ENCODE measurements at places on chromosomes 1 and 21.
A peak's percentile ranks its signal among the peaks of the same experiment; 100 is the strongest.

GRCh38 chr1:58882322-58882948, 98.6 kb upstream of the JUN start:
- no peak for DNase-seq

- DNase-seq = no peak
Observed at GRCh38 chr1:66326867-66327266, 207.1 kb upstream of the SGIP1 start.

DNA sequence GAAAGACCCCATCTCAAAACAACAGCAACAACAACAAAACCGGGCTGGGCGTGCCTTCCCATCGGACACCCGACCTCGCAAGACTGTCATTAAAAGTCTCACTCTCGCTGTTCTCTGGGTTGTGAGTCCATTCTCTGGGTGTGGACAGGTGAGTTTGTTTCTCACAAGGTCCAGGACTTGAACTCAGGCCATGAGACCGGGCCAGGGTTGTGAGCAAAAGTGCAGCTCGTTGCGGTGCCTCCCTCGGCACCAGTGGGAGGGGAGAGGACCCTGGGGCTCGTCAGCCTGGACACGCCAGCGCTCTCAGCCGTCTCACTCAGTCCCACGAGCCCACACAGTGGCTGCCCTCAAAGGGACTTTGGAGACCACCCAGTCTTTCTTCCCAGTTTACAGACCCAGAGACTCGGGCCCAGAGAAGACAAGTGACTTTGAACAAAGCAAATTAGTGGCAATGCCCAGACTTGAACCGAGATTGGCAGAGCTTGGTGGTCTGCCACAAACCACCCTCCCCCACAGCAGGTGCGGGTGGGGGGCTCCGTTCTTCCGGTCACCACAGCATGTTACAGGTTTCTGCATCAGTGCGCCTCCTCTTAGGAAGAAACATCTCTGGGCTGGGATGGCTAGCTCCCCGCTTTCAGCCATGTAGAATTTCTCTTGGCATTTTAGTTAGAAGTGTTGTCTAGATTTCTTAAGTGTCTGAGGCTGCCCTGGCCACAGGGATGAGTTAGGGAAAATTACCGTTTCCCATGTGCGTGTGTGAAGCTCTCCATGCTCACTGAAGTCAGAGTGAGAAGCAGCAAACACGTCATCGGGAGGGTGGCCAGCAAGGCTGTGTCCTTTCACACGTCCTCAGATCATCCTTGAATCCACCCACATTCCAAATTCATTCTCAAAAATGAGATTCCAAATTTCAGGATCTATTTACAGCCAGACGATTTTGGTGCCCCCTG, 28.3 kb downstream of the LRRC3 start:
- DNase-seq = peak; percentile 2

DNA sequence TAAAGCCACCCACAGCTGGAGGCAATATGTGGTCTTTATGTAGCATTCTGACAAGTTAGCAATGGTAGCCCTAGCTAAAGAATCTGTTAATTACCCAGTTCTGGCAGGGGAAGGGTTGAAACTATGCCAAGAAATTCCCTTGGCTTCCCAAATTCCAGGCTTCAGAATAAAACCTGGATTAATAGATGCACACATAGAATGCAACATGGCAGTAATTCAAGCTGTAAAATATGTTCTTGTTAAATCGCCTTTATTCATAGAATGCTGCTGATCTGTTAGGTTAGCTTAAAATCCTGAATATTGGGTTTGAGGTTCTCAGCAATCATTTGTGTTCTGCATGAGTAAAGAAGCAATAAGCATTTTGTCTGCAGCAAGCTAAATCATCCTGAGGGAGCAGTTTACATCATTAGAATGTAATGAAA, 80.1 kb downstream of the ZNF326 start:
- no peak for DNase-seq

DNA sequence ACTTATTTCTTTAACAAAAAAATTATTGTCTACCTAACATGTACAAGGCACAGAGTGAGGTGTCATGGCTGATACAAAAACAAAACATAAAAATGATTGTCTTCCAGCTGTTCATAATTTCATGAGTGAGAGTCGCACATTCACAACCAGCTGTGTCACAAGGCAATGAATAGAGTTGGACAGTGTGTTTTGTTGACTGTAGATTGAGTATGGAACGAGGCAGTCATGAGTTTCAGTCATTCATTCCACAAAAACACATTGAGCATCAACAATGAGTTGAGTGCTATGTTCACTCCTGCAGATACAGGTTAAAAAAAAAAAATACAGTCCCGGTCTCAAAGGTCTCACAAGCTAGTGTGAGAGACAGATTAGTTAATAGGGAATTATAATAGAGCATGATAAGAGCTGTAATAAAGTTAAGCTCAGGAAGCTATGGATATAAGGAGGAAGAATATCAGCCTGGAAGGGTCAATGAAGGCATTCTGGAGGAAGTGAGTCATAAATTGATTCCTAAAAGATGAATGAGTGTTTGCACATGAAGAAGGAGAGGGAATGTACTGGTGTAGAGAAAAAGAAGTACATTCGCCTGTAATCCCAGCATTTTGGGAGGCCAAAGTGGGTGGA, 47.8 kb upstream of the ARHGAP29 start:
- DNase-seq = no peak

GRCh38 chr1:3695326-3696217, 43.3 kb downstream of the TP73 start:
- peak; percentile 14 for DNase-seq

GRCh38 chr1:215568299-215568692, 1.2 kb downstream of the KCTD3 start:
- peak; percentile 64 for DNase-seq

DNA sequence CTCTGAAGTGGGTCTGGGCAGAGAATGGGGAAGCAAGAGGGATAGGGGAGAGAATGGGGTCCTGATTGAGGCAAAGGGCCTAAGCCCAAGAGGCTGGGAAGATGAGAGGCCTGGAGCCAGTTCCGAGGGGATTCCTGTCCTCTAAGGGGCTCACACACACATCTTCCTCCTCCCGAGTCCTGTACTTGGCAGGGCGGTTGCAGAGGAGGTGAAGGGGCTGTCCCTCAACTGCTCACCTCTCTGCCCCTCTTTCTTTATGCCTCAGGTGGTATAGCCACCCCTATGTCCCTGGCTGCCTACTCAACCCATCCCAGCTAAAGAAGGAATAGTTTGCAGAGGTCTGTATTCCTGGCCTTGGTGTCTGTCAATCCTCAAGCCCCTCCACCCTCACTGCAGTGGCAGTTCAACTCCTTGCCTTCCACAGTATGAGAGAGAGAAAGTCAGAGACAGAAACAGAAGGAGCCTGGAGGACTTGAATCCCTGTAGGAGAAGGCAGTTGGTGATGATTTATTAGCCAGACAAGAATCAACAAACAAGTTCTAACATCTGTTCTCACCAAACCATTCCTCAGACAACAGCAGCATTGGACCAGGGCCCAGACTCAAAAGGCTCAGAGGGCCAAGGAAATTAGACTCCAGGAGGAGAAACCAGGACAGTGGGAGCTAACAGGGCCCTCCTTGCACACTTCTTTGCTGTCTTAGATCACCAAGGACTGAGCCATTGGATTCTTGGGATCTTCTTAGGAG, 10.7 kb downstream of the SH2D2A start:
- peak; percentile 96 for DNase-seq

DNA sequence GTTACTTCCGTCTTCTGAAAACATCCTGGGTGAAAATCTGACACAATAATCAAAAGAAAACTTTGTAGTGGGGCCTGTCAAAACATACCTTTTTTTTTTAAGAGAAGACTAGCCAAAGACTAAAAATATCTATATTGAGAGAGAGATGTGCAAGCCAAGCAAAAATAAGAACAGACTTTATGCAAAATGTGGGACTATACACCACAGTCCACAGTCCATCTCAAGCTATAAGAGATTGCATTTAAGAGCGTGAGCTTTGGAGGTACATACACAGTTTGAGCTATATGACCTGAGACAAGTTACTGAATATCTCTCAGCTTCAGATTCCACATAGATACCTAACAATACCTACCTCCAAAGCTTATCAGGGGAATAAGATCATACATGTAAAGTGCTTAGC, 64.9 kb upstream of the DYNLT5 start:
- no peak for DNase-seq

DNA sequence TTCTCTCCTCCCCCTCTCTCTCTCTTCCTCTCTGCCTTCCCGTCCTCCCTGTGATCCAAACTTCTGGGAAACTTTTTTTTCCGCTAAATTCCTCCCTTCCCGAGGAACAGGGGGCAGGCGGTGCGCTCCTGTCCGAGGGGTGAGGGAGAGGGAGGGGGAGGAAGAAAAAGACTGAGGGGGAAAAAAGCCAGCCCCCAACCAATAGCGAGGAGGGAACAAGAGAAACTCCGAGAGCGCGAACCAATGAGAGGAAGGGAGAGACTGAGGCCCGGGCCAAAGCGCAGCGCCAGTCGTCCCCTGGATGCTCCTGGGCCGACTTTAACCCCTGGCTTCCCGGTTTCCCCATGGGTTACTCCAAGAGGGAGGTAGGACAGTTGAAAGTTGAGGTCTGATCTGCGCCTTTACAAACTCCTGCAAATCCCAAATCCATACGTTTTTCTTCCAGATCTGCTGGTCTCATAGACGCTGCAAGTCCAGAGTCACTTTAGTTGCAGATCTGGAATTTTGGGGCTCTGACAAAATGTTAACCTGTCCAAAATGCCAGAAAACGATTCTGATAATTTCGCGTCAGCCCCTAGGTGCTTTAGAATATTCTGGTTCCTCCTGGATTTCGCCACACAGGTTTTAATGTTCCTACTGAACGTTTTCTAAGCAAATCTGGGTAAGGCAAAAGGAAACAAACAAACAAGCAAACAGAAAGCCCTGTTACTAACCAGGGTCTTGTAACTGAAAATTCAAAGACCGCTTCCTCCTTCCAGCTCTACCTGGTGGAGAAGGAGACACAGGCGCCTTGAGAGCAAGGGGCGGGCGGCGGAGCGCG, at the start of gene TBX15:
Gene TBX15, minus strand, starts transcription at position 158 of the 820 bp plus-strand sequence. CDS start 548 bp downstream, outside the sequence.
- no peak for DNase-seq

DNA sequence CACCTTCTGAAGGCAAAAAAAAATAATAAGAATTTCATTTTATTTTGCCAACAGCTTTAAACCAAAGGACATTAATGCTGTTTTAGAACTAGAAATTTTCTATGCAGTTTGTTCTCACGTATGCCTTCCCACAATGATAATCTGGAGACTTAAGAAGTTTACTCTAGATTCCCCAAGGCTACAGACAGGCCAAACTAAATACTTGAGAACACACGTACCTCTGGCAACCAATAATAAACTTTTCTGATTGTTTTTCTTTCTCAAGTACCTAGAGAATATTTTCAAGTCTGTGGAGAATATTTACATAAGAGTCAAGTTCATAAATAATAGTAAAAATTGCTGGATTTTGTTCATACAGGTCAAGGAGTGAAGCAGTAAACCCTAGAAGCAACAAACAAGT, 15.9 kb downstream of the CLDN8 start:
- no peak for DNase-seq

DNA sequence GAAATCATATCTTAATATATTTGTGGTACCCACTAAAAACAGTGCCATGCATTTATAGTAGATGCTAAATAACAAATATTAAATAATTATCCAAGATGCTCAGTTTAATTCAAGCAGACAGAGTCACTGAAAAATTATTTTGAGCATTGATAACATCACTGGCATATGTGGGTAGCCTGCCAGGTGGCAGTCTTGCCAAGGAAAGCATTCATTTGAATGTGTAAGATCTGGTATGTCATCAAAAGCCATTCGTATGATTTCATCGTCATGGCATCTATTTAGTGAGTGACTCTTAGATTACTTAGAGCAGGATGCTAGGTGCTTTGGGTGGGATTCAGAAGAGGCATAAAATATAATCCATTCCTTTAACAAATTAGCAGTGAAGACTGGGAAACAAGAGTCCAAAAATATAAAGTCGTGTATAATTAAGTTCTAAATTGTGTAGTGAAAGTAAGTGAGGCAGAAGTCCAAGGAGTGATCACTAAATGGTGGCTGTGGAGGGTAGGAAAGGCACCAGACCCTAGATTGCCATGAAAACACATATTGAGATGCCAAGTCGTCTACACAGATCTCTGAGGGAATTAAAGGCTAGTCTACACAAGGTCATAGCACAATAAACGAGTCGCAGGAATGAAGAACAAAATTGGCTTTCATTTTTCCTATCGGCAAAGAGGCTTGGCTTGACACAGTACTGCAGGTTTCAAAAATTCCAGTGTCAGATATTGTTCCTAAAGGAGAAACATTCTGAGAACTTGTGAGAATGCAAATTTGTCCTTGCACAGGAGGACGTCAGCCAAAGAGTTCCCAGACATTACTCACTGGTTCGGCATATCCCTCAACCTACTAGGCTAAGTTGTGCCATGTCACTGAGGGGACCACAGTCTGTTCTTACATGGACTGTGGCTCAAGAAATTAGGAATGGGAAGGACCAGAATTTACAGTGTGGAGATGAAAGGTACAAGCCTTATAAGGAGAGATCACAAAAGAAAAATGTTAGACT, 130.8 kb downstream of the LYPLAL1 start:
- peak; percentile 91 for DNase-seq
